Activated CD4-positive, alpha-beta T cell treated with anti-CD3 and anti-CD28 coated beads, Interleukin-2, amount 50 U/mL, for 1 hour (primary cell): ENCODE measurements at places on chromosomes 12 and 14.

GRCh38 chr12:28938581-28939235 is 210.4 kb upstream of the FAR2 start:
- DNase-seq, result no peak

DNA sequence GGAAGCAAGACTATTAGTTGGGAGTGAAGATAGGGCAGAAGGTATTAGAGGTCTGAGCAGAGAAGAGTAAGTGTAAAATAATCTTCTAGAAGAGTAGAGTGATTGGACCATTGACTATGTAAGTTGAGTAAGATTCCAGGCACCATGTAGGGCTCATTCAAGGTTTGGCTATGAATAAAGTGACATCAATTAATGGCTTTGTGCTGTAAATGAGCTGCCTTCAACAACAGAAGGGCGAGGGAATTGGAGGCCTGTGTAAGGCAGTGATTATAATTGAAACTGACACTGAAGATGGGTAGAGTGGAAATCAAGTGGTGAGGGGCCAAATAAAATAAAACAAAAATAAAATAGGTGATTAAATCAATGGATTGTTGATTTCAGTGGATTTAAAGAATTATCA is 26.4 kb downstream of the PTPRQ start:
- DNase-seq, result no peak

DNA sequence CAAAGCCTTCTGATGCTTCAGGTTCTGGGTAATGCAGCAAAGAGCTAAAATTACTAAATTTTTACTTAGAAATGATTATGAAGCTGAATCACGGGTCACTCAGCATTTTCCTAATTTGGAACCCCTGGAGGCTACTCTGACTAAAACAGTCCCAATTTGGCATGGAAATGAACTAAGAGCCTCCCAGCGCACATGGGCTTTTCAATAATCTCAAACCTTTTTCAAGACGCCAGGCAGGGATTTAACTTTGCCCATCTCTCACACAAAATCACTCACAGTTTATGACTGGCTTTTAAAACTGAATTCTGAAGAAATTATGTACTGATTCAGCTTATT is 68.3 kb downstream of the LLPH start:
- no peak for DNase-seq

DNA sequence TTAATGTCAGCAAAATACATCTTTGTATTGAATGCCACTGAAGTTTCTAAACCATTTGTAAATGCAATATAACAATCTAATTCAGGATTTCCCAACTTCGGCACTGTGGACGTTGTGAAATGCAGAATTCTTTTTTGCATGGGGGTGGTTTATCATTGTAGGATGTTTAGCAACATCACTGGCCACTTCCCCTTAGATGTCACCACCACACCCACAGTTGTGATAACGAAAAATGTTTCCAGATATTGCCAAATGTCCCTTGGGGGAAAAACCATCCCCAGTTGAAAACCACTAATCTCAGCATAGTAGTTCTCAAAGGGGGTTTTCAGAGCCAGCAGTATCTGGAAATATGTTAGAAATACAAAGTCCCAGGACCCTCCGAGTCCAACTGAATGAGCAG is 203.3 kb downstream of the NAV3 start:
- DNase-seq, result no peak

- DNase-seq, result no peak
Observed at GRCh38 chr12:79255288-79255687, 390.7 kb downstream of the SYT1 start.

GRCh38 chr12:132308853-132309595 is 20.4 kb downstream of the GALNT9 start:
- DNase-seq, result no peak

GRCh38 chr14:53525608-53526007 is 372.5 kb upstream of the DDHD1 start:
- no peak for DNase-seq

DNA sequence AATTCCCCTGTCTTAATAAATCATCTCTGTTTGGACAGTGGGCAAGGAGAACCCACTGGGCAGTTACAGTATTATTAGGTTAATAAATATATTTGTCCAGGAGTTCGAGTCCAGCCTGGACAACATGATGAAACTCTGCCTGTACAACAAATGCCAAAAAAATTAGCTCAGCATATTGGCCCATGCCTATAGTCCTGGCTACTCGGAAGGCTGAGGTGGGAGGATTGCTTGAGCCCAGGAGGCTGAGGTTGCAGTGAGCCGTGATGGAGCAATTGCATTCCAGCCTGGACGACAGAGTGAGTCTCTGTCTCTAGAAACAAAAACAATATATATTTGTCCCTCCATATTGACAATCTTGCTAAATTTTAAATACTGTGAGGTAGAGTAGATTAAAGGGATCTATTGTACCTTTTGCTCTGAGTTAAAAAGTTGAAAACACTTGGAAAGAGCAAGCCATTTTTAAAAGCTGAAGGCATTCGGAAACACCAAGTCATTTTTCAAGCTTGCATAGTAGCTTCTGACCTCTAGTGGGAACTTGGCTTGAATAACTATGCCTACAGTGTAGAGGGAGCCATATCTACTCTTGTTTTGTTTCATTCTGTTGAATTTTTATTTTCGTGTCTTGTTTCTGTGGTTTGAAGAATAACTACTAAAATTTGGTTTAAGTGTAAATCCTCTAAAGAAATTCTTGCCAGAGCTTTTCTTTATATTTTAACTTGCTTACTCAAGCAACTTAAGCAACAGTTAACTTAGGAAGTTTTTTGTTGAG is 14.6 kb upstream of the EEA1 start:
- no peak for DNase-seq

GRCh38 chr12:113314121-113314529 is 20.8 kb downstream of the SLC8B1 start:
- DNase-seq, result no peak

DNA sequence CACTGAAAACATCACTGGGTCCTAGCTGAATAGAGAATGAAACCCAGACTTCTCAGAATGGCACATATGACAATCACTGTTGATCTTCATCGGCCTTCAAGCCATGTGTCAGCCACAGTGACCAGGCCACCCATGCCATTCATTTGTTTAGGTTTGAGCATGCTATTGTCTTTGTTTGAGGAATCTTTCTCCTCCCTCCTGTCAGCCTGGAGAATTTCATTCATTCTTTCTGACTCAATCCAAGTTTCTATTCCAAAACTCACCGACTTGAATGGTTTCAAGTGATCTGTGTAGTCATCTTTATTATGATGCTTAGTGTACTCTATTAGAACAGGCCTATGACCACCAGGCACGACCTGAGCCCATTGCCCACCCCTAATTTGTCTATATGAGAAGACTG is 106.3 kb downstream of the ETNK1 start:
- no peak for DNase-seq

DNA sequence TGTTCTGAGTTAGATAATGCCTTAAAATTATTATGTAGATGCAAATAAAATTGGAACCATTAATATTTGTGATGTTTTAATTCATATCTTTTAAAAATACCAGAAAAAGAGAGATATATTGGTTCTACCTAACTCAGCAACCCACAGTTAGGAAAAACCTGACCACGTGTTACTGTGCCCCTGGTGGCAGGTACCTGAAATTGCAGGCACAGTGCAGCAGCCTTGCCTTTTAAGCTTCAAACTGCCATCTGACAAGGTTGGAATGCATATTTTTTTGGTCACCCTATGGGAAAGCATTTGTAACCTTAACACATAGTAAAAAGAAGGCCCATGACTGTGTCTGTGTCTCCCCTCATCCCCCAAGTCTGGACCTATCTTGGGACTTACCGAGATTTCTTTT is 109.4 kb upstream of the NOS1 start:
- no peak for DNase-seq

DNA sequence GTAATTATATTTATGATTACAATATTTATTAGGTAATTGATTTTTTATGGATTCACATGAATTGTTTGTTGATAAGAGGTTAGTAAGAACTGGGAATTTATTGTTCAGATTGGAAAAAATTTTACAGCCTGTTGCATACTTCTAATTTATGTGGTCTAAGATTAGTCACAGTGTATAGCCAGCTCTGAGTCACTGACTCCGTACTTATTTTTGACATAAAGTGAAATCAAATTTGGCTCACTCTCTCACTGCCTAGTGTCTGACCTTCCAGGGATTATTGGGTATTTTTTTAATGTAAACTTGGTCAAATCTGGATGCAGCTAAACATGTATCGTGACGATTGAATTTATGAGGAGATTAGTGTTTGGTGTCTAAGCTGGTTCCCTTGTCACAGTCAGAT is 109.3 kb downstream of the PTPRQ start:
- no peak for DNase-seq

DNA sequence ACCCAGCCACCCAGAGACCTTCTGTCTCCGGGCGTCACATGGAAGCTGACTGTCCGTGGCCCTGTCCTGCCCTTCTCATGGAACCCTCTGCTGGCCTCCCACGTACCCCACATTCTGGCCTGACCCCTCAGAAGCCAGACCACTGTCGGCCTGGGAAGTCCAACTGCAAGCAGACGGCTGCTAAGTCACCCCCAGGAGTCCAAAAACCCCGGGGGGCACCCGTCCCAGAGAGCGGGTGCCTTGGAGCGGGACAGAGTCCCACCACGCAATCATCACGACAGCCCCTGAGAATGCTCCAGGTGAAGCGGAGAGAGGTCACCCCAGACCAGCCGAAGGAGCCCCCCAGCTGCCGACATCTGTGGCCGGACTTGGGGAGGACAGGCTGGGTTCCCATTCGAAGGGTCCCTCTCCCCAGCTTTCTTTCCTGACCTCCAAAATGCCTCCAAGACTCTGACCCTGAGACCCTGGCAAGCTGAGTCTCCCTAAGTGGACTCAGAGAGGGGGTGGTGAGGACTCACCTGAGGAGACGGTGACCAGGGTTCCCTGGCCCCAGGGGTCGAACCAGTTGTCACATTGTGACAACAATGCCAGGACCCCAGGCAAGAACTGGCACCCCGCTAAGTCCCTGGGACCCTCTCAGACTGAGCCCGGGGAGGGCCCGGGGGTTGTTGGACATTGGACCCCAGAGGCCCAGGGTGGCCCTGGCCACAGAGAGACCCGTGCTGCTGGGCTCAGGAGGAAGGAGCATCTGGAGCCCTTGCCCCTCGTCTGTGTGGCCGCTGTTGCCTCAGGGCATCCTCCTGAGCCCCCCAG is 337.1 kb downstream of the TMEM121 start:
- no peak for DNase-seq

DNA sequence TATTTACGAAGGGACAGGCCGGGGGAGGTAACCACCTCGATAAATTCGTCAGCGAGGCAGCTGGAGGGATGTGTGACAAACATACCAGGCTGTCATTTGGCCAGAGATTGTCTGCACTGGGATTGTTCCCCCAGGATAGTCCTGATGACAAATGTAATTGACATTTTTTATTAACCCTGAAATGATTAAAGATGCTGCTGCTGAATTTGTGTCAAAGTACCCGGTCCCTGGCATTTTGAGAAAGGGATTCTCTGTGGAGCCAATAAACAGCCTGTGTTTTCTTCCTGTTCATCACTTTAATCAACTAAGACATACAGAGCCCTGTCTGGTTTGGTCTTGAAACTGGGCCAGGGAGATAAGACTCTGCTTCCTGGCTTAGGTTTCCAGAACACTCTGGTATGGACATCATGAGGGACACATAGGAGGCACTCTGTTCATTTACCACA is 117.6 kb downstream of the SLC25A47 start:
- DNase-seq, result no peak
